ENCODE measurements at places on chromosomes 16 and 17.

- no peak for DNase-seq
Observed at GRCh38 chr16:474420-475122, 49.1 kb downstream of the RAB11FIP3 start.

DNA sequence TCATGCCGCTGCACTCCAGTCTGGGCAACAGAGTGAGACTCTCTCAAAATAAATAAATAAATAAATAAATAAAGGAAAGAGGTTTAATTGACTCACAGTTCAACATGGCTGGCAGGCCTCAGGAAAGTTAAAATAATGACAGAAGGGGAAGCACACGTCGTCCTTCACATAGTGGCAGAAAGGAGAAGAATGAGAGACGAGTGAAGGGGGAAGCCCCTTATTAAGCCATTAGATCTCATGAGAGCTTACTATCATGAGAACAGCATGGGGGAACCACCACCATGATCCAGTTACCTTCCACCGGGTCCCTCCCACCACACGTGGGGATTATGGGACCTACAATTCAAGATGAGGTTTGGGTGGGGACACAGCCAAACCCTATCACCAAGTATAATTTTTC, 54.5 kb downstream of the PAFAH1B1 start:
- no peak for DNase-seq

GRCh38 chr16:71250461-71251235, 20.1 kb upstream of the HYDIN start:
- DNase-seq, result no peak

- peak; percentile 85 for DNase-seq
Observed at GRCh38 chr16:56729735-56730662, at the start of gene NUP93. Gene NUP93 (plus strand): TSS chr16:56730129. CDS start chr16:56748248, 18,119 bp downstream.

GRCh38 chr17:35555691-35556090, 4.9 kb downstream of the SLFN14 start:
- no peak for DNase-seq

DNA sequence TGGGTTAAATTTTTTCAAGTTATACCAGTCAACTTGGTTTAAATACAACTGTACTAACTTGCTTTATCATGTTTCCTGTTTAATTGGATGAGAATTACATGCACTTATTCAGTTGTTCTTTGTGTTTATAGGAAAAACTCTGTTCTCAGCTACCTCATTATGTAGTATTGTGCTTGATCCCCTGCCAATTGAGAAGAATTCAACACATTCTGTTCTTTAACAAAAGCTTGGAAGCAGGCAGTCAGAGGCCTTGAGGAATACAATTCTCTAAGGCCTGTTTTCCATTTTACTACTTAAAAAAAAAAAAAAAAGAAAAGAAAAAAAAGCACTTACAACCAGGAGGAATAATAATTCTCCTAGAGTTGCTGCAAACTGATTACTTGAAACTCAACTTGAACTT, 60.6 kb upstream of the CMIP start:
- DNase-seq, result no peak

GRCh38 chr17:58818654-58819053, 63.0 kb downstream of the PPM1E start:
- DNase-seq, result no peak
